ENCODE measurements at places on chromosomes 12 and 14. TPM values are rescaled to one million over a fixed set of nuclear protein-coding genes. Genes with fewer than 3 reads are reported as not detected.

TMPRSS12 gene
- polyA plus RNA-seq: 0.09 TPM

CPNE8 gene
- 10.3 TPM for polyA plus RNA-seq

C14orf119 gene
- 68.8 TPM for polyA plus RNA-seq

GLIPR1L1 gene
- polyA plus RNA-seq: not detected

L3HYPDH gene
- 51.9 TPM for polyA plus RNA-seq

Measured in renal cortex interstitium (tissue), 15 donors.